ENCODE measurements at places on chromosomes 13 and 19.

DNA sequence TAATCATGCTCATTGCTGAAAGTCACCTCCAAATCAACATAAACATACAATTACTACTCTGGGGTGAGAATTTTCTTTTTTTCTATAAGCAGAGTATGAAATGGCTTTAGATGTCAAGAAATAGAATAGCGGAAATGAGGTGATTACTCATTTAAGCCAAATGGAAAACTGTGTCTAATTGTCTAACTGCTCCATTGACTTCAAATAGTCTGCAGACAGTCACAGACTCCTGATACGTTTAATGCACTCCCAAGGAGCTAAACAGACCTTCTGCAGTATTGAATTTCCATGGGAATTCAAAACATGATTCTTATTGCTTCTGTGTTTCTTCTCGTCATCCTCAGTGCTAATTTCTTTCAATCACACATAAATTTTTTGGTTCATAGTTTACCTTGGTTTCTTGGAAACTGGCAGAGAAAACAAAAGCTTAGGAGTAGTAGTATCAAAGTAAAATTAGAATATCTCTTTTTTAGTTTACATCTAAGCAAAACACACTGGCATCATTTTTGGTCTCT is 865.2 kb upstream of the SLC10A2 start:
- DNase-seq = no peak

DNA sequence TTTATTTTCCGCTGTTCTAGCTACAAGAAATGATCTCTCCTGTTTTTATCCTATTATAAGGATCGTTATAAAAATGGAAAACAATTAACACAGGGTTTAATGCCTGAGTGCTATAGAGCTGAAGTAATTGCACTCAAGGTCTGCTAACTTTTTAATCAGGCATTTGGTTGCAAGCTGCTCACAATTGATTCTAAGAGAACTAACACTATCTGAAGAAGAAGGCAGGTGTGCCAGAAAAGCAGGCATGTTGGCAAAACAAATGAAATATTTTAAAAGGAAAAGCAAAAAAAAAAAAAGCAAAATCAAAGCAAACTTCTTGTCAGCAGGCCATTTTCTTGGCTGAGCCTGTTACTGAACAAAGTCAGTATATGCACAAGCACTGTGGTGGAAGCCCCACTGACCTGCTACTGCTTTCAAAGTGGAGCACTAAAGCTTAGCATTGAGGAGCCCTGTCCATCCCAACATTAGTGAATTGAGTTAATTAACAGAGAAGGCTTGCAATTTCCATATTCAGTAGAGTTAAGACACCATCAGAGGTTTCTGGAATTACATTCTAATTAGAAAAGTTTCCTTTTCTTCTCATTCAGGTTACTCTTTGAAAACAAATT is 574.2 kb downstream of the PCDH9 start:
- no peak for DNase-seq

DNA sequence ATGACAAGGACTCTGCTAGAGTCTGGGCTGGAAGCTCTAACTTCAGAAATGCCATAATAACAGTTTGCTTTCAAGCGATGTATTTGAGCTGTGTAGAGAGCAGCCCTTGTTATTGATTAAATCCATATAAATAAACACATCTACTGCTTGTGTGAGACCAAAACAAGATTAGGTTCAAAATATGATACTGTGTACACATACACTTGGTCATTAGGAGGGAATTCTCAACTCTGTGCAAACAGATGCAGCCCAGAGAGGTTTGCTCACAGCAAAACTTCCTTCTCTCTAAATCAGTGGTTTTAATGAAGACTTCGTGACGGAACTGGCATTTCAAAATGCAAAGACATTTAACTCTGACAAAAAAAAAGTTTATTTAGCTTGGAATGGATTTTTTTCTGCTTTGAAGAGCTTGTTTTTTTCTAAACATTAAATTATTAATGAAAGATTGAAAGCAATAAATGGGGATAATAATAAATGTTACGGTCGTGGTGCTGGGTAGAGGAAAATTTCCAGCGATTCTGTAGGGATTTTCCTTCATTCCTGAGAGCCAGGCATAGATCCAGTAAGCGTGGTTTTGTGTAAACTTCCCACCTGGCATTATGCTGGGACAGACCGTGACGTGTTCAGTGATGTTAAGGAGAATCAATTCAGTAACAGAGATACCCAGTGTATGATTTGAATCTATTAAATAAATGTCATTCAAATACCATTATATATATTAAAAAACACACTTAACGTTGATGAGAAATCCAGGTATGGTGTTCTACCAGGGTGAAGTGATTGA is 213.7 kb downstream of the TEX29 start:
- no peak for DNase-seq

- no peak for DNase-seq
These were observed 16.8 kb upstream of the AKAP8 start for GRCh38 chr19:15396436-15396835.

GRCh38 chr19:49488863-49489537 is 1.6 kb downstream of the RPL13A start:
- no peak for DNase-seq

All from T-helper 2 cell (primary cell).